ENCODE measurements at places on chromosomes 16 and 17. TPM values are rescaled to one million over a fixed set of nuclear protein-coding genes. Genes with fewer than 3 reads are reported as not detected.

The ABCC6 gene
- polyA plus RNA-seq = 17.7 TPM

The KRT27 gene
- not detected for polyA plus RNA-seq

The TXNDC11 gene
- polyA plus RNA-seq = 42.5 TPM

The ATP2A1 gene
- 3.0 TPM for polyA plus RNA-seq

The NRN1L gene
- not detected for polyA plus RNA-seq

The TEX14 gene
- polyA plus RNA-seq = 0.49 TPM

The SMIM5 gene
- 4.8 TPM for polyA plus RNA-seq

The DNAI2 gene
- 0.19 TPM for polyA plus RNA-seq

The TNP2 gene
- polyA plus RNA-seq = not detected

The WNK4 gene
- 11.3 TPM for polyA plus RNA-seq

The NPW gene
- 10.3 TPM for polyA plus RNA-seq

The CDH5 gene
- 66.9 TPM for polyA plus RNA-seq

The UBE2I gene
- 186 TPM for polyA plus RNA-seq

The PRSS33 gene
- 0.28 TPM for polyA plus RNA-seq

The AOC2 gene
- polyA plus RNA-seq = 1.2 TPM

The CCDC144A gene
- polyA plus RNA-seq = 1.2 TPM

The P2RX1 gene
- 0.87 TPM for polyA plus RNA-seq

The TBC1D3G gene
- polyA plus RNA-seq = not detected

The BAIAP3 gene
- polyA plus RNA-seq = 4.3 TPM

The SRL gene
- 1.2 TPM for polyA plus RNA-seq

The GRAPL gene
- polyA plus RNA-seq = 1.1 TPM

The ZNF785 gene
- 21.2 TPM for polyA plus RNA-seq

The KCNH4 gene
- 0.09 TPM for polyA plus RNA-seq

The CA5A gene
- polyA plus RNA-seq = 0.27 TPM

The TEX19 gene
- polyA plus RNA-seq = 0.06 TPM

The KCNG4 gene
- polyA plus RNA-seq = not detected

The PARD6A gene
- 2.5 TPM for polyA plus RNA-seq

The TOM1L1 gene
- polyA plus RNA-seq = 99.9 TPM

The LYRM1 gene
- polyA plus RNA-seq = 48.2 TPM

The SDR42E2 gene
- polyA plus RNA-seq = 0.14 TPM

The MT4 gene
- polyA plus RNA-seq = not detected

The SLFN14 gene
- 0.15 TPM for polyA plus RNA-seq

The KRT28 gene
- polyA plus RNA-seq = not detected

The C16orf74 gene
- 2.9 TPM for polyA plus RNA-seq

The KRT14 gene
- polyA plus RNA-seq = 0.14 TPM
